ENCODE measurements at places on chromosomes 11 and 22. TPM values are rescaled to one million over a fixed set of nuclear protein-coding genes. Genes with fewer than 3 reads are reported as not detected.

CREBZF gene
- 34.1 TPM for total RNA-seq

SCGB1A1 gene
- not detected for total RNA-seq

GAB4 gene
- total RNA-seq: not detected

ZFP91 gene
- 39.8 TPM for total RNA-seq

PACSIN3 gene
- 30.0 TPM for total RNA-seq

KRTAP5-8 gene
- total RNA-seq: not detected

FGF3 gene
- total RNA-seq: not detected

FOLH1 gene
- not detected for total RNA-seq

CALCA gene
- not detected for total RNA-seq

TSGA10IP gene
- not detected for total RNA-seq

PKP3 gene
- total RNA-seq: 34.0 TPM

LDHAL6A gene
- total RNA-seq: not detected

MYO18B gene
- total RNA-seq: not detected

C1QTNF6 gene
- 7.9 TPM for total RNA-seq

RBM14 gene
- 71.8 TPM for total RNA-seq

CEP126 gene
- 3.5 TPM for total RNA-seq

OR52B6 gene
- total RNA-seq: not detected

HBB gene
- total RNA-seq: not detected

RNF141 gene
- total RNA-seq: 20.0 TPM

TRIM48 gene
- not detected for total RNA-seq

GUCY1A2 gene
- total RNA-seq: 0.01 TPM

TBCEL gene
- 4.7 TPM for total RNA-seq

ELMOD1 gene
- 0.39 TPM for total RNA-seq

NFAM1 gene
- not detected for total RNA-seq

BCO2 gene
- total RNA-seq: 0.79 TPM

CASP5 gene
- total RNA-seq: not detected

DRICH1 gene
- total RNA-seq: 0.50 TPM

YAP1 gene
- total RNA-seq: 40.7 TPM

TYMP gene
- 21.2 TPM for total RNA-seq

OR5B2 gene
- total RNA-seq: not detected

DDTL gene
- total RNA-seq: 1.8 TPM

CLMP gene
- total RNA-seq: 35.9 TPM

KLHL35 gene
- total RNA-seq: 1.1 TPM

MYOD1 gene
- not detected for total RNA-seq

RFPL1 gene
- not detected for total RNA-seq

PLEKHB1 gene
- total RNA-seq: 0.55 TPM

SMCO4 gene
- 7.7 TPM for total RNA-seq

RIMBP3B gene
- total RNA-seq: 0.71 TPM

TCIRG1 gene
- 125 TPM for total RNA-seq

POU2AF2 gene
- not detected for total RNA-seq

TCN1 gene
- total RNA-seq: 0.57 TPM

GP1BB gene
- total RNA-seq: not detected

MS4A12 gene
- total RNA-seq: not detected

OR2AG1 gene
- not detected for total RNA-seq

IGLL5 gene
- total RNA-seq: not detected

PRR33 gene
- not detected for total RNA-seq

CHRDL2 gene
- 2.5 TPM for total RNA-seq

OR8A1 gene
- not detected for total RNA-seq

KCNJ5 gene
- total RNA-seq: 0.08 TPM

ART5 gene
- total RNA-seq: 0.33 TPM

FAM180B gene
- total RNA-seq: not detected

APOBEC3C gene
- 25.6 TPM for total RNA-seq

SLC22A6 gene
- total RNA-seq: not detected

IL18 gene
- 83.8 TPM for total RNA-seq

DLG2 gene
- 0.33 TPM for total RNA-seq

SLCO2B1 gene
- total RNA-seq: 6.7 TPM

MRPL48 gene
- 51.8 TPM for total RNA-seq

Data from A549 treated with CpdA at 1 μM for 4 hours (cell line).